Stimulated activated CD8-positive, alpha-beta memory T cell treated with anti-CD3 and anti-CD28 coated beads, Interleukin-15, amount 100 ng/mL, for 4 hours (primary cell): ENCODE measurements at places on chromosomes 7 and 10.

DNA sequence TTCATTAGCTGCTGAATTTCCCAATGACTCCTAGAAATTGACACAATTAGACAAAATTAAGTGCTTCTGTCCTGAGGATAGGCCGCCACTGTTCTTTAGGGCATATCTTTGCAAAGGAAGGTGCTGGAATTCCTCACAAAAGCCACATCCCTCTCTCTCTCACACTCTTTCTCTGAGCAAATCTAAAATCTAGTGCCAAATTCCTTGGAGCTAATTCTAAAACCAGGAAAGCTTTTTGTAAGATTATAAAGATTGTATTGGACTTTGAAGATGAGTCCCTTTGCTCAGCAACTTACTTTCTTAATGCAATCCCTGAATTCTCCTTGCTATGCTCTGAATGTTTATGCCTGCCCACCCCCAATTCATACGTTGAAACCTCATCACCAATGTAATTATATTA, 288.9 kb downstream of the KCNMA1 start:
- no peak for DNase-seq

GRCh38 chr7:5050676-5051075, 5.0 kb downstream of the RBAK start:
- no peak for DNase-seq

GRCh38 chr7:24199978-24200377, 84.0 kb upstream of the NPY start:
- no peak for DNase-seq

DNA sequence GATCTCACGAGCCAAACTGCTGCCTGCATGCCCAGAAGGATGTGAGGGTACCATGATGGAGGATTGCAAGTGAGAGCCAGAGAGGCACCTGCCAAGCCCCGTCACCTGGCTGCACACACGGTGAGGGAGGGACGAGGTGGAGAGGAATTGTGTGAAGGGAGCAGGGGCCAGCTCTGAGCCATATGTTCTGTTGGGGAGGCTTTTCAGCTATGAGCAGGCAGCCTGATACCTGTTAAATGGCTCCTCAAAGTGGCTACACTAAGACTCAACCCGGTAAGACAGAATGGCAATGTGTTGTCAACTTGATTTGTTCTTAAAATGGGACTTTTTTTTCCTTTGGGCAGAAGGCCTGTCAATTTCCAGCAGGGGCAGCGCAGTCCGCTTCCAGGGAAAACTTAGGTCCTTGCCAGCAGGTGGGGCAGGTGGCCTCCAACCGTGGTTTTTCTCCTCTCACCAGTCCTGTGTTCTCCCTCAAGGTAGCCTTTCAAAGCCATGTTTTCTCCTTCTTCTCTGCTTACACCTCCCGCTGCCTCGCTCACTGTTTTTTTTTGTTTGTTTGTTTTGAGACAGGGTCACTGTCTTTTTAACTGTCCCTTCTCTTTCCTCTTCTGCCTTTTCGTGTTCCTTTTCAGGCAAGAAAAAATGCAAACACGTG, 57.7 kb upstream of the ZNRF2 start:
- DNase-seq: no peak

GRCh38 chr7:75743455-75743859, 4.7 kb upstream of the HIP1 start:
- no peak for DNase-seq

DNA sequence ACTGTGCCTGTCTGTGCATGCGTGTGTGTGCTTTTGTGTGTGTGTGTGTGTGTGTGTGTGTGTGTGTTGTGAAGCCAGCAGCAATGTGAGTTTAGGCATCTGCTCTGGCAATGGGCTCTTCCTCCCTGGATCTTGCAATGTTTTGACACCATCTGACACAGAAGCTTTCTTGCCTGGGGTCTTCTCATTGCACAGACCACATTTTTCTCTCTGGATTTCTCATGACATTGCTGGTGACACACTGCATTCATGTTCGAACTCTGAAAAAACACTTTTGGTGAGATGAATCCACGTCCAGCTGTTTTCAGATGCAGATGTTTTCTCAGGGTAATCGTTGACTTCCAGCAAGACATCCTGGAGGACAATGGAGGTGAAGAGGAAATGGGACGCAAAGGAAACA, 63.0 kb upstream of the FZD8 start:
- no peak for DNase-seq

DNA sequence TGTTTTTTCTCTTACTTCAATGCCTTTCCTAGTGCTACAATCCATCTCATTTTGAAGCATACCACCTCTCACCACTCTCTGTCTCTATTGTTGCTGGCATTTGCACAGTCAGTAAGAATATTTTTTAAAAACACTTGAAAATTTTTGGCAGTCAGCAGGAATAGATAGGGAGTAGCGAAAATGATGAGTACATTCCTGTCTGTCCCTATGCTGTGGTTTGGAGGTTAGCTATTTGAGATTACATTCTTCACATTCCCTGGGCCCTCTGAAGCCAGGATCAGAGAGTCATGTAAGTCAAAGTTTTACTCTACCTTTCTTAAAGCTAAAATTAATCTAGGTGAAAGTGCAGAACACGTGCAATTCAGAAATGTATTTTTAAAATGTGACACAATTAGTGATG, 53.0 kb upstream of the MAGI2 start:
- no peak for DNase-seq

DNA sequence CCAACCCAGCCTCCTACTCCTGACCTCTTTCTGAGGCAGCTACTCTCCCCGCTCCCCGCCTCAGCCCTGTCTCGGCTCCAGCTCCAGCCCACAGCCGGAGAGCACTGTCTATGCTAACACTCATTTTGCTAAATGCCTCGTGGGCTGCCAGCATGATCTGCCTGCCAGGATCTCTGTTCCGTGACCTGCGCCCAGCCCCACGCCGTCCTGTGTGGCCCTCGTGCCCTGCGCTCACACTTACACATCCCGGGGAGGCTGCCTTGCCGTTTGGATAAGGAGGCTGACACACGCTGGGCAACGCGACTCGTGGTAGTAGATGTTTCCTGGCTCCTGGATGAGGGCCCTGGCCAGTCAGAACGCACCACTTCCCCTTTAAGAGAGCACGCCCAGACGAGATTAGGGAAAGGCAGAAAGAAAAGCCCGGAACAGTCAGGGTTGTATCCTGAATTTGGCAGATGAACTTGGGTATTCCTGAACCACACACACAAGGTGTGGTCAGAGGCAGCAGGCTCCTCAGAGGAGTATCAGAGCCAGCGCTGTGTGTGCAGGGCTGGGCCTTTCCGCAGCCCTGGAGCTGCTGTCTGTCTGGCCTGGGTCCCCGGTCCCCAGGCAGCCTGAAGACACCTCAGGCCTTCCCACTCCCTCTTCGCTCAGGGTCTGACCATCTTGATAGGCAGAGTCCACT, 97.7 kb upstream of the EFCAB10 start:
- DNase-seq: no peak

GRCh38 chr10:8790390-8790789, 735.9 kb downstream of the GATA3 start:
- no peak for DNase-seq

- no peak for DNase-seq
These were observed 302.2 kb upstream of the CACNA2D1 start for GRCh38 chr7:82745820-82746219.

GRCh38 chr10:4227586-4227985, 442.6 kb upstream of the KLF6 start:
- no peak for DNase-seq

- no peak for DNase-seq
These were observed 6.2 kb downstream of the GSAP start for GRCh38 chr7:77409739-77410547.

- DNase-seq: no peak
These were observed 148.8 kb upstream of the NRP1 start for GRCh38 chr10:33483124-33483815.

- DNase-seq: no peak
These were observed 164.6 kb upstream of the KCTD7 start for GRCh38 chr7:66464059-66464458.

DNA sequence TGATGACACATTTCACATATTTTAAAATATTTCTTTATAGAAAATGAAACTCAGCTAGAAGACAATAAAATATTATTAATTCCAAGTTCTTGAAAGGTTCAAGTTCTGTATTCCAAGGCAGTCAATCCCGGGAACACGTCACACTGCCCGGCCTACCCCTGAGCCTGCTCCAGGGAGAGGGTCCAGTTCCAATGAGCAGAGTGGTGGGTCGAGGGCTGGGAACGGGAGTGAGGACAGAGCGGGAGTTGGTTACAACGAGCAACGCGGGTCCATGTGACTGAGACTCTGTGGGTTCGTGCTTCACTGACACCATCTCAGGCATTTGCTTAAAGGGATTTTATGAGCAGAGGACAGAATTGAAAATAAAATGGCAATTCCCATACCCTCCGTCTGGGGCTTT, 209.4 kb downstream of the TCERG1L start:
- DNase-seq: no peak

DNA sequence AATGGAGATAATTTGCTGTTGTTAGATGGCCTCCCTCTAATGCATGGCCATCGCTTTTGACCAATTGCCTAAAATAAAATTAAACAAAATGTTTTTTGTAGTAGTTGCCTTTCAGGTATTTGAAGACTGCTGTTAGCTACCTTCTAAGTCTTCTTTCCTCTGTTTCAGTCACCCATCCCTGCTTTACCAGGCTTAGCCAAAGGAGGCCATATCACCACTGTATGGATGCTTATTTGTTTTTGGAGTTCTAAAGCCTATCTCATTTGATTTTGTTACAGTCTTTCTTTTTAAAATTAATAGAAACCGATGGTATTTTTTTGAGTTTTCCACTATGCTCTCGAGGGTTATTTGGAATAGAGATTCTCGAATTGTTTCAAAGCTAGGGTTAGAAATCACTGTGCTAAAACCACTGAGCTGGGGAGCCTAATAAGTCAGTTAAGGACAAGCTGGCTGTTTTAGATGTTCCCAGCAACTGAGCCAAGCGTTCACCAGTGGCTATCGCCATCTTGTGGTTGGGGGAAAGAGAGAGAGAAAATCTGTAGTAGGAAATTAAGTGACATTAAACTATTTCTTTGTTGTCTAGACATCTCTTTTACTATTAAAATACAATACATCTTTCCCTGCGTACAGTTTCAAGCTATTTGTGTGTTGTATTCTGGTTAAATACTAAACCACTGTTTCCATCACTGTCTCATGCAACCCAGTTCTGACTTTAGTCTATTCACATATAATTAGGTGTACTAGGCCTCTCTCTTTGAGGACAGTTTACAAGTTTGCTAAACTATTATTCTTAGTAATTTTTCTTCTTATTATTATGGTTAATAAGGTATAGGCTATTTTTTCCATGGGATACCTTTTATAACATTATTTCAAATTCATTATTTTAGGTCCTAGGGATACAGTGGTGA, 52.2 kb downstream of the GPR158 start:
- no peak for DNase-seq

DNA sequence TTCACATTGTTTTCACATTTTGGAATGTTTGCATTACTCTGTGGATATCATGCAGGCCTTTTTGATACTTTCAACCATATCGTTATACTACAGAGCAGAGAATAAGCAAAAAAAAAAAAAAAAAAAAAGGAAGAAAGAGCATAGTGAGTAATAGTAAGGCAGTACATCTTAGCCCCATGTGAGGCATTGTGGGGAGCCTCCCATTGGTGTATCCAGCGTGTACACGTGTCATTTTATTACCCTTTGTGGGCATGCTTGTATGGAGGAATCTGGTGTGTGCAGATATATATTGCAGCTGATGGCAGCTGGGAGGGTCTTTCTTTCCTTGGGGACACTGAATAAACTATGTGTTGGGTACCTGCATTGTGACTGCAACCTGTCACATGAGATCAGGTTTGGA, 19.6 kb downstream of the R3HCC1L start:
- no peak for DNase-seq

DNA sequence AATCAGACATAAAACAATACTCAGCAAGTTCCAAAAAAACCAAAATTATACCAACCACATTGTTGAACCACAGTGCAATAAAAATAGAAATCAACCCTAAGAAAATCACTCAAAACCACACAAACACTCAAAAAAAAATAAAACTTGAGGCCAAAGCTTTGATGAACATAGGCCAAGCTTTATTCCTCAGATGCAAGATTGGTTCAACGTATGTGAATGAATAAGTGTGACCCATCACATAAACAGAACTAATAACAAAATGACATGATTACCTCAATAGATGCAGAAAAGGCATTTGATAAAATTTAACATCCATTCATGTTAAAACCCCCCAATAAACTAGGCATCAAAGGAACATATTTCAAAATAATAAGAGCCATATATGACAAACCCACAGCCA, 506.1 kb upstream of the FZD8 start:
- DNase-seq: no peak

DNA sequence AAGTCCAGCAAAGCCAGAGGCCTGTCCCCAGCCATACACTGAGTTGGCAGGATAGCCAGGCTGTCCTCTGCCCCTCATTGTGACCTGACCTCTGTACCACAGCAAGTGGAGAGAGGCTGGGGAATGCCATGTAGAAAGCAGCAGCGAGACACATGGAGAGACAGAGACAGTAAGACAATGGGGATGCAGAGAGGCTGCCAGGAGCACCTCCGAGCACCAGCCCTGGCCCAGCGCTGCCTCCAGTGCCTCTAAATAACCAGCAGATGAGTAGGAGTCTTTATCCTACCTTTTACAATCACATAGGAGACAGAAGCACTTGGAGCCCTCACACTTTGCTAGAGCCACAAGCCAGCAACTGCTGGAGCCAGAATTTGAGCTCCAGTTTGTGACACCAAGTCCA, 8.1 kb downstream of the GDF2 start:
- DNase-seq: no peak

DNA sequence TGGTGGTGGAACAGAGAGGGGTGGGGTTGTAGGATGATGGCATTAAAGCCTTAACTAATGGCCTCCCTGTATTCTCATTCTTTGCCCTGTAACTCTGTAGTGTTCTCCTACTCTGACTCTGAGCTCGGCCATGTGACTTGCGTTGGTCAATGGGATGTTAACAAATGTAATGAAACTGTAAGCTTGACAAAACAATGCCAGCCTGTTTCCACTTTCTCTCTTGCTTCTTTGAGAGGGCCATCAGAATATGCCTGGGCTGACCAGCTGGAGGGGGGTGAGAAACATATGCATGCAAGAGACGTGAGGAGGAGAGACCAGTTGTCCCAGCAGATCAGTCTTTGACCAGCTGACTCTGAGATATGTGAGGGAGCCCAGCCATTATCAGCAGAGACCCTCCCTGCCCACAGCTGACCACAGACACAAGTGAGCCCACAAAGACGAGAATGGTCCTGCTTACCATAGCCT, 100.6 kb downstream of the ICA1 start:
- no peak for DNase-seq

- no peak for DNase-seq
These were observed 174.8 kb downstream of the FOXP2 start for GRCh38 chr7:114589436-114589835.
